ENCODE measurements at places on chromosomes 1 and 21.

GRCh38 chr1:15251857-15252835, 5.1 kb downstream of the FHAD1 start:
- H3K4me3 ChIP-seq: no peak overlapping the region
- no peaks in the 10 kb centered on the region for H3K36me3 ChIP-seq
- DNase-seq: no peak
- peaks cover 7% of the 10 kb centered on the region for H3K4me1 ChIP-seq
- H3K27me3 ChIP-seq: peaks cover 13% of the 10 kb centered on the region

DNA sequence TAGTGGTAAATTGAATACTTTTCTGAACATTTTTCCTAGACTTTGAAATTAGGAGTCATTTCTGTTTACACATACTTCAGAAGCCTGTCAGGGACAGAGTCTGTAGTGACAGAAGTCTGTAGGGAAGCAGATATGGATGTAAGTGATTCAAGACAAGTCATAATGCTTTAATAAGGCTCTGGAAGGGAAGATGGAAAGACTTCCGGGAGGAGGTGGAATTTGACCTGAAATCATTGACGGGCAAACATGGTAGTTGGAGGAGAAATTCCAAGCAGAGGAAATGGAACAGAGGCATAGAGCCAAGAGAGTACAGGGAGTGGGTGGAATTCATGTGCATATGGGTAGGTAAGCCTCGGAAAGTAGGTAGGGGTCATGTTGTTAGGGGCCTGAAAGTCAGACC, 22.5 kb downstream of the CAMTA1 start:
- no peak overlapping the region for H3K4me3 ChIP-seq
- H3K27me3 ChIP-seq: no peaks in the 10 kb centered on the region
- no peak for DNase-seq
- H3K36me3 ChIP-seq: peaks cover 1% of the 10 kb centered on the region

DNA sequence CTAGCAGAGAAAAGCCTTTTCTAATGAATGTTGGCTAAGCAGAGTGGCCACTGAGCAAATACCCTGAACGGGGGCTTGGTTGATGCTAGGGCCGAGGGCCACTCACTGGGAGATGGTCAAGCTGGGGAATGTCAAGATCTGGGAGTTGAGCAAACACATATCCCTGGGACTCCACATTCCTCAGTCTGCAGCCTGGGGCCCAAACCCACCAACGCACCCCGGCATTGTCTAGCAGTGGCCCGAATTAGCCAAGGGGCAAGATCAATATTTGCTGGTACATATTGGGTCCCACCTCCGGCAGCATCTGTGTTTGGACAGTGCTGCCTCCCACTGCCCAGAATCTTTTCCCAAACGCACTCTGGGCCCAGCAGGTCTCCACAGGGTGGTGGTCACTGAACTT, 144.1 kb downstream of the TRABD2B start:
- H3K36me3 ChIP-seq: no peaks in the 10 kb centered on the region
- no peak for DNase-seq
- H3K4me1 ChIP-seq: no peaks in the 10 kb centered on the region
- H3K27me3 ChIP-seq: no peaks in the 10 kb centered on the region
- no peak overlapping the region for H3K27ac ChIP-seq
- no peak overlapping the region for H3K4me3 ChIP-seq

DNA sequence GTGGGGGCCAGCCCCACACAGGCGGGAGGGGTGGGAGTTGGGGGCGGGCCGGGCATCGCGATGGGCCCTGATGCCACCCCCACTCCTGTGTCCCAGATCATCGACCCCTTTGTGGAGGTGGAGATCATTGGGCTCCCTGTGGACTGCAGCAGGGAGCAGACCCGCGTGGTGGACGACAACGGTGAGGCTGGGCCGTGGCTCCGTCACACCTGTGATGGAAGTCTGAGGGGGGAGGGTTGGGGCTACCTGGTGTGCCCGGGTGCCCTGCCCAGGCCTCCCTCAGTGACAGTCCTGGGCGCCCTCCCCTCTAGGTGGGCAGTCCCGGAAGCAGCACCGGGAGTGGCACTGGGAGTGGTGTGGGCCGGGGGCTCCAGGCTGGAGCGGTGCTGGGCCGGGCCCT, 22.6 kb downstream of the PLCH2 start:
- H3K27ac ChIP-seq: no peak overlapping the region
- H3K4me1 ChIP-seq: peaks cover 74% of the 10 kb centered on the region
- H3K27me3 ChIP-seq: no peaks in the 10 kb centered on the region
- no peak for DNase-seq
- no peaks in the 10 kb centered on the region for H3K36me3 ChIP-seq
- no peak overlapping the region for H3K4me3 ChIP-seq

- no peaks in the 10 kb centered on the region for H3K36me3 ChIP-seq
- no peak for DNase-seq
- H3K27me3 ChIP-seq: peaks cover 3% of the 10 kb centered on the region
- no peak overlapping the region for H3K27ac ChIP-seq
- H3K4me3 ChIP-seq: no peak overlapping the region
Observed at GRCh38 chr1:229087339-229087738, 183.6 kb upstream of the RAB4A start.

- no peak overlapping the region for H3K4me3 ChIP-seq
- no peaks in the 10 kb centered on the region for H3K4me1 ChIP-seq
- no peak overlapping the region for H3K27ac ChIP-seq
- no peaks in the 10 kb centered on the region for H3K27me3 ChIP-seq
- no peaks in the 10 kb centered on the region for H3K36me3 ChIP-seq
- no peak for DNase-seq
Observed at GRCh38 chr1:118717893-118718292, 270.2 kb downstream of the TBX15 start.

- no peaks in the 10 kb centered on the region for H3K27me3 ChIP-seq
- peaks cover 6% of the 10 kb centered on the region for H3K4me1 ChIP-seq
- DNase-seq: no peak
Observed at GRCh38 chr1:203777596-203777995, 12.6 kb downstream of the LAX1 start.

- H3K27me3 ChIP-seq: no peaks in the 10 kb centered on the region
- H3K27ac ChIP-seq: no peak overlapping the region
- DNase-seq: no peak
- H3K4me1 ChIP-seq: no peaks in the 10 kb centered on the region
- H3K36me3 ChIP-seq: no peaks in the 10 kb centered on the region
- H3K4me3 ChIP-seq: no peak overlapping the region
Observed at GRCh38 chr1:99538618-99538956, 107.3 kb upstream of the PALMD start.

GRCh38 chr1:89908672-89909436, 86.1 kb upstream of the ZNF326 start:
- H3K36me3 ChIP-seq: peaks cover 3% of the 10 kb centered on the region
- no peak overlapping the region for H3K4me3 ChIP-seq
- H3K27me3 ChIP-seq: no peaks in the 10 kb centered on the region
- peaks cover 8% of the 10 kb centered on the region for H3K4me1 ChIP-seq
- H3K27ac ChIP-seq: no peak overlapping the region

- no peak for DNase-seq
- H3K27me3 ChIP-seq: no peaks in the 10 kb centered on the region
- no peaks in the 10 kb centered on the region for H3K4me1 ChIP-seq
- no peak overlapping the region for H3K4me3 ChIP-seq
Observed at GRCh38 chr21:16537501-16537900, 807.7 kb downstream of the USP25 start.

DNA sequence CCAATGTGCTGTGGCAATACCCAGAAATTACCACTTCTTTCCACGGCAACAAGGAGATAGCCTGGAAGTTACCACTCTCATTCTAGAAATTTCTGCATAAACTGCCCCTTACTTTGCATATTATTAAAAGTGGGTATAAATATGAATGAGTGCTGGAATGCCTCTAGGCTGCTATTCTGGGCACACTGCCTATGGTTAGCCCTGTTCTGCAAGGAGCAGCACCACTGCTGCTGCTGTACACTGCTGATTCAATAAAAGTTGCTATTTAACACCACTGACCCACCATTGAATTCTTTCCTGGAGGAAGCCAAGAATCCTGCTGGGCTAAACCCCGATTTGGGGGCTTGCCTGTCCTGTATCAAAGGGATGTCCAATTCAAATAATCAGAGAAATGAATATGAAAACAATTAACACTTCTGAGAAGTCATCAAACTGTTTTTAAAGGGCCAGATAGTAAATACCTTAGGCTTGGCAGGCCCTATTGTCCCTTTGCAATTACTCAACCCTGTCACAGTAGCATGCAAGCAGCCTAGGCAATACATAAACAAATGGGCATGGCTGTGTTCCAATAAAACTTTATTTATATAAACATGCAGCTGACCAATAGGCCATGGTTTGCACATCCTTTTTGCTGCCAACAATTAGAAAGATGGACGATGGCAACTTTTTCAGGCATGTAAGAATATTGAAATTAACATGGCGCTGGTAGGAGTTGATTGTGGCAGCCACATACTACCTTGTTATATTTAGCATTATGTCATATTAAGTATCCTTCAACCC, 369.4 kb upstream of the B3GALT2 start:
- DNase-seq: no peak
- no peaks in the 10 kb centered on the region for H3K27me3 ChIP-seq
- no peaks in the 10 kb centered on the region for H3K36me3 ChIP-seq
- H3K4me1 ChIP-seq: no peaks in the 10 kb centered on the region
- no peak overlapping the region for H3K4me3 ChIP-seq

DNA sequence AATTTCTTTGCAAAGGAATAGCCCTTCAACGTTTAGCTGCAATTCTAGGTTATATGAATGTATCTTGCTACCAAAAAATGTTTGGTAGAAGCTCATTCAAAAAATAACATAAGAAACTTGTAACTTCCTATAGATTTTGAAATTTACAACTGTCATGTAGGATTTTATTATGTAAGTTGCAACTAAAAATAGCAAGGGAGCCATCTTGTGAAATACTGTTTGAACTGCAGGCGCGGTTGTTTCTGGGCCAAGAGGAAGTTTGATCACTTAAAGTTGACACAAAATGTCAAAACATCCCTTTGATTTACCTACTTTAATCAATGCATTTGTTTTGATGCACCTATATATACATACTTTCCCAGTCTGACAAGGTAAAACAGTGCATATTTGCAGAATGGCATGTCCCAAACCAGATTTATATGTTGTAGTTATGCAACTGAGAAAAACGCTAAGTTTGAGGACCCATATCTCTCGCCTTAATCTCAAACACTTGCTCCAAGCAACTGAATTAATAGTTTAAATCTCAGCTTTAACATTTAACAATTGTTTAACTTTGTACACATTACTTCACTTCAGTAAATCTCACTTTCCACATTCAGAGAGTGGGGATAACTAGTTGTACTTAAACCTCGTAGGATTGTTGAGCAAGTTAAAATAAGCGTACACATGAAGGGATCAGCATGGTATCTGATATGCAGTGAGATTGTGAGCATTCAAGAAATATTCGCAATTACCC, 63.9 kb downstream of the KCNK2 start:
- H3K27me3 ChIP-seq: no peaks in the 10 kb centered on the region
- no peaks in the 10 kb centered on the region for H3K4me1 ChIP-seq
- no peaks in the 10 kb centered on the region for H3K36me3 ChIP-seq
- no peak for DNase-seq

GRCh38 chr1:207565546-207566468, 69.8 kb downstream of the CR1 start:
- H3K27me3 ChIP-seq: no peaks in the 10 kb centered on the region

GRCh38 chr1:223423641-223424233, 30.5 kb downstream of the CCDC185 start:
- H3K27me3 ChIP-seq: no peaks in the 10 kb centered on the region
- H3K27ac ChIP-seq: no peak overlapping the region
- H3K36me3 ChIP-seq: no peaks in the 10 kb centered on the region

GRCh38 chr1:8643542-8644536, 173.6 kb downstream of the RERE start:
- no peaks in the 10 kb centered on the region for H3K27me3 ChIP-seq
- peaks cover 36% of the 10 kb centered on the region for H3K4me1 ChIP-seq
- DNase-seq: peak; percentile 82

DNA sequence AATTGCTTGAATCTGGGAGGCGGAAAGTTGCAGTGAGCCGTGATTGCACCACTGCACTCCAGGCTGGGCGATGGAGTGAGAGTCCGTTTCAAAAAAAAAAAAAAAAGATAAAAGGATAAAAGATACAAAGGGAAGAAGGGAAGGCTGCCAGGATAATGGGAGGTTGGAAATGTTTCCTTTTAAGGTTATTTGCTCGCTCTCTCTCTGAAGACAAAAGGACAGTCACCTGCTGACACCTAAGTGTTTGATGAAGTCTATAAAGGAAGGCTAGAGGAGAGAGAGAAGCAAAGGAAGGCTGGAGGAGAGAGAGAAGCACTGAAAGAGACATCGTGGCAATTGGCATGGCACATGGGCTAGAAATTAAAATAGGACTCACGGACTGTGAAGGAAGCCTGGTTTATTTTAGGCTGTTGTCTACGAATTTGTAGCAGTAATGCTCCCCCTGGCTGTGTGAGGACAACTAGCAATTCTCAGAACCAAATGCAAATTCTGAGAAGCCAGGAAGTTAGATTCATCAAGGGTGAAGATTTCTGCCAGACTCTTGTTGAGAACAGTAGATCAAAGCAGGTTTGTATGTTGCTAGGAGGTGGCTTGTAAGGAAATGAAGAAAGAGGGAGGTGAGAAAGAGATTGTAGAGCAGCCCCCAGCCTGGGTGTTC, 154.2 kb downstream of the ZP4 start:
- no peaks in the 10 kb centered on the region for H3K36me3 ChIP-seq
- H3K27me3 ChIP-seq: no peaks in the 10 kb centered on the region
- no peak overlapping the region for H3K4me3 ChIP-seq
- DNase-seq: no peak
- H3K27ac ChIP-seq: no peak overlapping the region

DNA sequence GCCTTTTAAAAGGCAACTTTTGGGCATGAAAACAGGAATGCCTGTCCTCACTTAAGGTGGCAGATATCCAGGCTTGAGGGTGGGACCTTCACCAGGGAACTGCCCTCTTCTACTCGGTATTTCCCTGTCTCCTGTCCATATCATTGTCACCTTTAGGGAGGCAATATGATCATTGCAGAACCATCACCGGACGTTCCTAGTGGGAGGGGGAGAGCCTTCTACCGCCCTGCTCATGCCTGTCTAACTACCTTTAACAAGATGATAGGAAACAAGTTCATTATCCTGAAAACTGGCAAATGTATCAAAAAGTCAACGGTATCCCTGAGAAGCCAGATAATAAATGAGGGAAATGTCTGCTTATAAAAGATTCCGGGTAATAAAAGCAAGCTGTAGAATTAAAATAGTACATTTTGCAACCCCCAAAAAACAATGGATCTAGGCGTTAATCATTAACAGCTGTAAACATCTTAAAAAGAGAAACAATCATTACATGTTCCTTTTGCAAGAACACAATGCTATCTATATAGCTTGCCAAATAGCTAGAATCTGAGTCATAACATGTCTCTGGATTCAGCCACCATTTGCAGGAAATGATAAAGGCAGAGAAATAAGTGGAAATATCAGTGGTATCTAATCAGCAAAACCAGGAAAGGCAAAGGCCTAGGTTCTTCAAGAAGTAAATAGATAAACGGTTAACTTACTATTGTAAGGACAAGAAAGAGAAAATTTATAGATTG, 852.9 kb upstream of the ADGRL4 start:
- H3K4me1 ChIP-seq: no peaks in the 10 kb centered on the region
- no peak overlapping the region for H3K27ac ChIP-seq
- no peak for DNase-seq
- H3K4me3 ChIP-seq: no peak overlapping the region
